ENCODE measurements at places on chromosomes 16 and 17.
A peak's percentile ranks its signal among the peaks of the same experiment; 100 is the strongest.

- no peak for DNase-seq
Measured at GRCh38 chr17:66087073-66087472, 104.9 kb downstream of the CEP112 start.

- no peak for DNase-seq
Measured at GRCh38 chr16:59848296-59848695, 1114.2 kb upstream of the GOT2 start.

- DNase-seq, result no peak
Measured at GRCh38 chr17:71113347-71113746, 944.0 kb downstream of the KCNJ2 start.

- no peak for DNase-seq
Measured at GRCh38 chr16:63230421-63231040, 1194.3 kb upstream of the CDH8 start.

GRCh38 chr16:50731130-50731988 lies 10.5 kb upstream of the CYLD start:
- DNase-seq, result peak; percentile 81

GRCh38 chr17:1083451-1084187 lies 86.7 kb downstream of the TIMM22 start:
- DNase-seq, result no peak

DNA sequence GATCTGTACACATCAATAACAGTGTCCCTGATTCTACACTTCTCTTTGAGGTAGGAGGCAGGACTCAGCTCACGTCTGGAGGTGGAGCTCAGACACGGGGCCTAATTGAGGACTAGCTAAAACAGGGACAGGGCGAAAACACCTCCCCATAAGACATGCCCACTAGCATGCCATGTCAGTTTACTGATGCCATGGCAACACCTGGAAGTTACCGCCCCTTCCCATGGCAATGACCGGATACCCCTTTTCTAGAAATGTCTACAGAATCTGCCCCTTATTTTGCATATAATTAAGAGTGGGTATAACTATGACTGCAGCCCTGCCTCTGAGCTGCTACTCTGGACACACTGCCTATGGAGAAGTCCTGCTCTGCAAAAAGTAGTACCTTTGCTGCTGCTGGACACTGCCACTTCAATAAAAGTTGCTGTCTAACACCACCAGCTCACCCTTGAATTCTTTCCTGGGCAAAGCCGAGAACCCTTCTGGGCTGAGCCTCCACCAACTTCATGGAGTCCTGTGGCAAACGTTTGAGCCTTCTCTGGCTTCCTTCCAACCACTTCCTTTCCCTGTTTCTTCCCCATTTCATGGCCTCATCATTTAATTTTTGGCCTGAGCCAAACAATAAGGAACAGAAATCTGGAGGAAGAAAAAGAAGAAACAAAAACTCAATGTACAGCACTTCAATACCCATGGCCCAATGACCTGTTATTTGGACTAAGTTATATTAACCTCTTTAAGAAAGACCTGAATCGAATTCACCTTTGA lies 21.0 kb downstream of the PHB1 start:
- DNase-seq, result no peak

DNA sequence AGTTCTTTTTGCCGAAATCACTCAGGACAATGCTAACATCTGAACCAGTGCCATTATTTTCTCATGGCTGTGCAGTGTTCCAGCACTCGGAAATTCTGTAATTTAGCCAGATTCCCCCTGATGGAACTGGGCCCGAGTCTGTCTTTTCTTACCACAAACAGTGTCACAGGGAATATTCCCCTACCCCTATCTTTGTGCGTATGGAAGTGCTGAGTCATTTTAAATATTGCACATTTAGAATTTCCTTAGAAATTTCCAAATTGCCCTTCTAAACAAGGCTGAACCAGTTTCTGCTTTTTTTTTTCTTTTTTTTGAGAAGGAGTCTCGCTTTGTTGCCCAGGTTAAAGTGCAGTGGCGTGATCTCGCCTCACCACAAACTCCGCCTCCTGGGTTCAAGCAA lies 88.0 kb upstream of the CREBBP start:
- DNase-seq, result no peak

GRCh38 chr16:67302076-67302475 lies 22.7 kb downstream of the PLEKHG4 start:
- no peak for DNase-seq

DNA sequence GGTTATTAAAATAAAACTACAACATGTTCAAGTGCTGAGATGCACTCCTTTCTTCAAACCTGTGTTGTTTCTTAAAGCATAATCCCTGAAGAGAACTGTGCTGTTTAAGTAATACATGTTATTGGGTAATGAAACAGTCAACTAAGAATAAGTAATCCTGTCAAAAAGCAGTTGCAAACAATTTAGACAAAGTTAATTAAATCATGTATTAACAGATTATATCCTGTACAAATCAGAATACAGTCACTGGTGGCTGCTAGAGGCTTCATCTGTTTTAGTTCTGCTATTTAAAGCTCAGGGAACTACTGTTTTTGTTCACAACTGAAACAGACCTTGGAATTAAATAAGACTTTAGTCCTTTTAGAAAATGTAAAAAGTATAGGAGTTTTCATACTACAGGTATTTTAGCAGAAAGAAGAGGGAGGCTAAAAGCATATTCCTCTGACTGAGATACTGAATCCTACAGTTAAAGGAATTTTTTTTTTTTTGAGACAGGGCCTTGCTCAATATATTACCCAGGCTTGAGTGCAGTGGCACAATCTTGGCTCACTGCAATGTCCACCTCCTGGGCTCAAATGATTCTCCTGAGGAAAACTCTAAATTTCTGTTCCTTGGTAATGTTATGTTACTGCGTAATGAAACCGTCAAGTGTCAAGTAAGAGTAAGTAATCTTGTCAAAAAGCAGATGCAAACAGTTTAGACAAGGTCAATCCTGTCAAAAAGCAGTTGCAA lies 27.3 kb upstream of the ITGA2B start:
- no peak for DNase-seq

All from vagina (tissue), 2 donors.